ENCODE measurements at places on chromosomes 2 and 18.

DNA sequence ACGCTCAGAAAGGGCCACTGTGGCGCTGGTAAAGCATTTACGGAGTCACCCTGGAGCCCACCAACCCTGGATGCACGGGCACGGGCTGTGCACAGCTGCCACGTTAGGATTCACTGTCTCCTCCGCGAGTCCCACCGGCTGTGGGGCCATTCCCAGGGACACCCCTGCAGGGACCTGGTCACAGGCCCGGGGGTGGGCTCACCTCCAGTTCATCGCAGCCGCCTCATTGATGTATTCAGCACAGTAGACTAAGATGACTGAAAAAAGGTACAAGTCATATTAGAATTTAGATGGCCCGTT, 4.7 kb downstream of the TMEM18 start:
- no peak for DNase-seq

GRCh38 chr2:74242354-74243071, 44.1 kb downstream of the MTHFD2 start:
- DNase-seq, result no peak

- DNase-seq, result no peak
Measured at GRCh38 chr2:238997137-238997390, 149.2 kb downstream of the TWIST2 start.

GRCh38 chr2:55779459-55780421, 86.1 kb upstream of the PNPT1 start:
- no peak for DNase-seq

- no peak for DNase-seq
Measured at GRCh38 chr2:109376796-109377495, 236.8 kb downstream of the SEPTIN10 start.

DNA sequence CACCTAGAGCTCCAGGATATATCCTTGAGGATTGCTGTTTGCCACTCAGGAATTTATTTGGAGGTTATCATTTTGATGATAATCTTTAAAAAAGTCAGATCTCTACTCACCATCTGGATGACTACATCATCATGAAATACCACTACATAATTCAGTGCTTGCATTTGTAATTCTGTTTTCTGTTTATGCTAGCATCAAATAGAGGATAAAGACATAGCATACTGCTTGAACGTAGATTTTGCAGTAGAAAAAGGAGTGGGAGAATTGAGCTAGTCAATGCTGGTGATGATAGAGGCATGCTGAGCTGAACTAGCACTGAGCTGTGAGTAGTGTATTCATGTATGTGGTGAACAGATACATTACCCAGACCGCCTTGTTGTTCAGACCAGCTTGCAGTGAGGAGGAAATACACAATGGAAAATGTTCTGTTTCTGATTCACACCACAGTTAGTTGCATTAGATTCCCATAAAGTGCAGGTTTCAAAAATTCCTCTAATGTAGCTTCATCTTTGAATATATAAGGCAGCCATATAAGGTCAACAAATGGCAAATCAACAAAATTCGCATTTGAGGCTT, 68.8 kb upstream of the CDC42EP3 start:
- DNase-seq, result no peak

- no peak for DNase-seq
Measured at GRCh38 chr2:216318521-216318874, 53.8 kb downstream of the MARCHF4 start.

DNA sequence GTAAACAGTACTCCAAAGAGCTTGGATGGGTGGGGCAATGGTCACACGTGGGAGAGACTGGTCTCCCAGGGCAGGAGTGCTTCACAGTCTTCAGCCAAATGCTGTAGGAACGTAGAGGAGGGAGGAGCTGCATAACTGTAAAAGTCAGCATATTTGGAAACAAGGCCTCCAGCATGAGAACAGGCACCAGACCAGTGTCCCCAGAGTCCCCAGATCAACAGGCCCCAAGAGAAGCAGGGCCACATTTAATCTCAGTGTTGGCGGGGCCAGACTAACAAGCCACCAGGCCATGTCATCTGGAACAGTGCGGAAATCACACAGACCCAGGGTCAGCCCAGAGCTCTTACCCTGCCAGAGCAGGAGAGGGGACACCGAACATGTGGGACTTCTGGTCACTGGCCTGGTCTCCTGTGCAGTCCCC, 63.2 kb downstream of the ADCY3 start:
- DNase-seq, result no peak

- no peak for DNase-seq
Measured at GRCh38 chr2:128663371-128664050, 344.8 kb upstream of the HS6ST1 start.

- peak; percentile 5 for DNase-seq
Measured at GRCh38 chr2:126776255-126776654, 120.3 kb downstream of the GYPC start.

GRCh38 chr2:157662401-157662800, 33.7 kb upstream of the ACVR1C start:
- no peak for DNase-seq

Data from stimulated activated CD4-positive, alpha-beta T cell treated with anti-CD3 and anti-CD28 coated beads, Interleukin-15, amount 100 ng/mL, for 24 hours (primary cell).